Activated CD4-positive, alpha-beta T cell treated with anti-CD3 and anti-CD28 coated beads for 24 hours (primary cell): ENCODE measurements at places on chromosomes 1 and 21.

GRCh38 chr1:197081117-197081753 lies 14.2 kb upstream of the F13B start:
- DNase-seq: no peak

- DNase-seq: no peak
These were observed 1326.5 kb upstream of the B3GALT2 start for GRCh38 chr1:194512957-194513356.

GRCh38 chr1:206035027-206035426 lies 11.3 kb upstream of the CTSE start:
- DNase-seq: no peak

- no peak for DNase-seq
These were observed 188.3 kb upstream of the GREM2 start for GRCh38 chr1:240800291-240800690.

GRCh38 chr21:41396558-41397075 lies 29.4 kb upstream of the MX1 start:
- no peak for DNase-seq

DNA sequence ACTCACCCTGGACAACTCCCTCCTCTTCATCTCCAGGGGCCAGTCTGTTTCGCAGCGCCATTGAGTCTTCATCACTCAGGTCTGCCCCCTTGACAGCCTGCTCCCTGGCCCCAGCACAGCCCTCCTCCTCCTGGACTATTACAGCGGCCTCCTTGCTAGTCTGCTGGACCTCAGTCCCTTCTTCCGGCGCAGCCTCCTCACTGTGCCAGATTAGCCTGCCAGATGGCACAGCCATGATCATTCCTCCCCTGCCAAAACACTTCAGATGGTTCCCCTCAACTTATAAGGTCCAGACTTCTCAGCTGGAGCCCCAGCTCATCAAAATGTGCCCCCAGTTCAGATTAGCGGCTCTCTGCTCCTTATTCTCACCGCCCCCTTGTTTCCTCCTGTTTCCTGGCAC lies 7.0 kb upstream of the CELSR2 start:
- DNase-seq: no peak

DNA sequence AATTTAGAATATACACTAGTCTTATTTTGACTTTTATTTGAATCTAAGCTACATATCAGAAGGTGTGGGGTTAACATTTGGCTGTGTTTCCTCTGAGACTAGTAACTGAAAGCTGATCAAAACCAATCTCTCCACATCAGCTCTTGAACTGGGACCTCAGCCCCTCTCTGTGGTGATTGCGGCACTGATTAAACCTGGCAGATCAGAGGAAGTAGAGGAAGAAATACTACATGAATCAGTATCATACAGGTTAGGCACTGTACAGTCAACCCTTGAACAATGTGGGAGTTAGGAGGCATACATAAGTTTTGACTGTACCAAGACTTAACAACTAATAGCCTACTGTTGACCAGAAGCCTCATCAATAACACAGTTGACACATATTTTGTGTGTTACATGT lies 122.5 kb upstream of the C1orf87 start:
- DNase-seq: no peak

DNA sequence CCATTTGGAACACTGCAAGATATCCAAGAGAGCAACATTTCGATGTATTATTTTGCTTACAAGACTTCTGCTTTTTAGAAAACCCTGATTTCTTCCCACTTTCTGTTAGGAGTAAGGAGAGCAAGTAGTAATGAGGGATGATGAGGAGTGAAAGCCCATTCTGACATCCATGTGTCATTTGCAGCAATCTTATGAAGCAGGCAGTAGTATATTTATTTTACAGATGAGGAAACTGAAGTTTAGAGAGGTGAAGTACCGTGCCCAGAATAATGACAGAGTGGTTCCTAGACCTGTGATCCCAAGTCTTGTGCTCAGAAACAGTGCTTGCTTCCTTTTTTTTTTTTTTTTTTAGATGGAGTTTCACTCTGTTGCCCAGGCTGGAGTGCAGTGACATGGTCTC lies 7.1 kb upstream of the ZSCAN20 start:
- no peak for DNase-seq

GRCh38 chr1:918353-918752 lies 5.4 kb upstream of the SAMD11 start:
- DNase-seq: no peak

DNA sequence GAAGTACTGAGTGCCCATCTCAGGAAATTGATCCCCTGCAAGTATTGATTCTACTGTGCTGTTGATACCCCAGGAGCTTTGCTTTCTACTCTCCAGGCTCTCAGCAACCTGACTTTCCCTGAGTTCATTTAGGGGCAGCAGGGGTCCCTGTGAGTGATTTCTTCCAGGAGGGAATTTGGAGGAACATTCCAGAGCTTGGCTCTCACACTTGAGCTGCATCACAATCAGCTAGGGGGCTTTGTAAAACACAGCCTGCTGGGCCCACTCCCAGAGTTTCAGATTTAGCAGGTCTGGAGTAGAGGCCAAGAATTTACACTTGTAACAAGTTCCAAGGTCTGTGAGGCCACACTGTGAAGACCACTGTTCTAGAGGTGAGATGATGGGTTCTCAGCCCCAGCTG lies 16.1 kb upstream of the ACTL8 start:
- no peak for DNase-seq

GRCh38 chr1:1171161-1171545 lies 2.5 kb upstream of the TTLL10 start:
- DNase-seq: no peak

DNA sequence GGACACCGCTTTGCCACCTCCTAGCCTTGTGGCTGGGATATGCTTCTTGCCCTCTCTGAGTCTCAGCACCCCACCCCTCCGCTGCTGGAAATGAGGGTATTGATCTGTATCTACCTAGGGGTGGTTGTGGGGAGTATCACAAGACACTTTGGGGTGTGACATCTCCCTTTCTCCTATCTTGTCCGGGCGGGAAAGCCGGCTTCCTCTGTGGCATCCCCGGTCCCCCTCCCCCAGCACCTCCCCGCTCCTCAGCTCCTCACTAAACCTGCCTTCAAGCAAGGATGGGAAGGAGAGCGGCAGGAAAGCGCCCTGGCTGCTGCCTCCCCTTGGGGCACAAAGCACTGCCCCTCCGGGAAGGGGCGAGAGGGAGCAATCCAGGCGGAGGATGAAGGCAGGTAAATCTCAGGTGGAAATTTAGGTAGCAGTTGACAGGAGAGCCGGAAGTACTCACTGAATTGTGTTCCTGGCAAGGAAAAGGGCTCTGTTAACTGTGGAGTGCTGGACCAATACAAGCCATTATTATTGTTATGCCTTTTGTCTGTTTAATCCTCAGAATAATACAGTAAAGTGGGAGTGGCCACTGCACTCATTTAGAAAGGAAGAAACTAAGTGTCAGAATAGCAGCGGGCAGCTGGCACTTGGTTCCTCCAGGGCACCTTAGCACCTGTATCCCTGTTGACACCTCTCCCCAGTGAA lies 49.0 kb upstream of the LRP8 start:
- no peak for DNase-seq

DNA sequence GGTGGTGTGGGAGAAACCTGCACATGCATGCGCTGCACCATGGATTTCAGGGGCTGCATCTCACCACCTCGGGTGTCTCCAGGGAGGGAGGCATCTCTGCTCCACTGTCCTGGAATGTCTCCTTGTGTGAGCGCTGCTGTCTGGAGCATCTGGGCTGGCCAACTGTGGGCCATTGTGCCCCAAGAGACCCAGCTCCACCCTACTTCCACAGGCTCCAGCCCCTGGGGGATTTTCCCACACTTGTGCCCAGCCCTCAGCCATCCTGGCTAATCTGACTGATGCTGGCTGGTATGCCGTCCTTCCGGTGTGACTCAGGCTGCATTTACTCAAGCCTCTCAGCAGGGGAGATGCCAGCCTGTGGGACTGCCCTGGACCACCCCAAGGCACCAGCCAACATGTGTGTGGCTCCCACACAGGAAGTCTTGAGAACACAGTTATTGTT lies 62.0 kb downstream of the TRIM11 start:
- DNase-seq: no peak

DNA sequence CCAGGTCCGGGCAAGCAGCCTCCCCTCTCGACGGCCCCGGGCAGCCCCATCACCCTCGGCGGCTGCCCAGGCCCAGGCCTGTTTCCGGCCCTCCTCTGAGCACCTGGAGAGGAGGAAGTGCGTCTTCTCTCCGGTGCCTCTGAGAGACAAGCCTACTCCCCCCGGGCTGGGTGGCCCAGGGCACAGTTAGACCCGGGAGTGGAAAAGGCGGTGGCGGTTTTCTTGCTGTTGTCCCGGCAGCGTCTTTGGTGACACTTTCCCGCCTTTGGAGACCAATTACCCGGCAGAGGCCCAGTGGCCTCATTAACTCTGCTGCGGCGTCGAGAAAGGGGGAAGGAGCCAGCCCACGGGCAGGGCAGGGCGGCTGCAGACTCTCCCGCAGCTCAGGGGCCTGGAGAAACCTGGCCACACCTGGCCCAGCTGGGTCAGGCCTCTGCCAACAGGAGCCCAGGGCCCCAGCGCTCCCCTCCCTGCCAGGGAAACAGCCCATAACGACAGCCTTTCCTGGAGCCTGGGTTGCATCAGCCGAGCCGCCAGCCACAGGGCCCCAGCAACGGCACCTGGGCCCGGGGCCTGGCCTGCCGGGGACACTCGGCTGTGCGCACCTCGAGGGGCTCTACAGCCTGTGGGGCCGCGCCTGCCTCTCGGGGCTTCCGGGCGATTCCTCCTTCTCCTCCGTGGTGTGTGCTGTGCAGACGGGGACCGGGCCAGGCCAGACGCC lies 28.4 kb upstream of the C1orf159 start:
- peak; percentile 36 for DNase-seq

DNA sequence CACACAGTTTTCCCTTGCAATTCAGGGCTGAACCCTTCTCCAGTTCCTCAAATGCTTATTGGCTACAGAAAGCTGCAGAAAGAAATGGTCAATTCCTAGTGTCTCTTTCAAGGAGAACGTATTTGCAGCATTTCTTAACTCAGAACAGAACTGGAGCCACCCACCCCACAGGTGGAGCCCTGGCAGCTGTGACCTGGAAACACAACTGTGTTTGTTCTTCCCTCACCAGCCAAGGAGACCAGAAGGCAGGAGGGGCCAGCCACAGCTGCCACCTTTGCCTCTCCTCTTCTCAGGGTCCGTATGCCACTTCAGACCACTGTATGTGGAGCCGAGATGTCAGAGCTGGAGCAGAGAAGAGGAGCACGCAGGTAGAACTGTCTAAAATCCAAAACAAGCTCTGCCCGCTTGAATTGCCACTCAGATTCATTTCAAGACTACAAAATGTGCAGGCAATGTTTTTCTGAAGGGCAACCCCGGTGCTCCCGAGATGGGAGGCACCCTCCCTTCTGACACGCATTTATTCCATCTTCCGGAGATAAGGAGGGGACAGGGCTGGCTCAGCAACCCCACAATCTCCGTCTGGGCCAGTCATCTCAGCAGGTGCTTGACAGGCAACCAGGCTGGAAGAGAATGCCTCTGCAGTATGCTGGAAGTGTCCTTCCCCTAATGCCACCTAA lies 16.7 kb downstream of the CD247 start:
- DNase-seq: no peak

DNA sequence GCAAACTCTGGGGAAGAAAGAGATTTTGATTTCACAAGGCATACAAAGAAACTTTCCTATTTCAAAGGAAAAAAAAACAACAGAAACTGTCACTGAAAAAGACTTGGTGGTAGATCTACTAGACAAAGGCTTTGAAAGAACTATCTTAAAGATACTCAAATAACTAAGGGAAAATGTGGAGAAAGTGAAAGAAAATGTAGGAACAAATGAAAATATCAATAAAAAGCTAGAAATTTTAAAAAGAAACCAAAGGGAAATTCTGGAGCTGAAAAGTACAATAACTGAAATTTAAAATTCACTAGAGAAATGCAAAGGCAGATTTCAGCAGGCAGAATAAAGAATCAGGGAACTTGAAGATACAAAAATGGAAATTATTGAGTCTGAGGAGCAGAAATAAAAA lies 6.2 kb downstream of the COL6A2 start:
- DNase-seq: no peak

DNA sequence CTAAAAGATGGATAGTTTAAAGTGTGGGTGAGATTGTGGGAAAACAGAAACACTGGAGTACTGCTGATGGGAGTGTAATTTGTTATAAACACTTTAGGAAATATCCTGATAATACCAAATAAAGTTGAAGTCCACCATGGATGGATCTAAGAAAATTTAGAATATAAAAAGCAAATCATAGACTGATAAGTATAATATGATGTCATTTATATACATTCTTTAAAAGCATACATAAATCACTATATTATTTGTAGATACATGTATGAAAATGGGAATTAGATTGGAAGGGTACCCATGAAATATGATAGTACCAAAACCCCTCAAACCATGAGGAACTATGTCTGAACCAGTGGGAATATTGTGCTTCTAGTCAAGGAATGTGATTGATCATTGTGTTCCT lies 7.9 kb downstream of the ZMPSTE24 start:
- DNase-seq: no peak

DNA sequence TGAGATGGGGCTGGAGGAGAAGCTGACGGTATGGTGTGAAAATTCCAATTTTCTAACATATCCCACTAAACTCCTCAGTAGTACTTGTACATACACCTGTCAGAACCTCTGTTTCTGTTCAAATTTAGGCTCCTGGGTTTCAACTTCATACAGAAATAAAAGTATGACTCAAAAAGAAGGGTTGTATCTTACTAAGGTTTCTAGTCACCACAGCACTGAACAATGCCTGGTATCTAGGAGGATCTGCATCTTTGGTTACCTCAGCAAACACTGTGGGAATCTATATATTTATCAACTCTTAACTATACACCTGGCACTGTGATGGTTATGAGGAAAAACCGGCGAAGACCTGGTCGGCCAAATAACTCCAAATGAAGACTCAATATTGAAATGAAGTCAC lies 13.8 kb downstream of the RBM34 start:
- no peak for DNase-seq

DNA sequence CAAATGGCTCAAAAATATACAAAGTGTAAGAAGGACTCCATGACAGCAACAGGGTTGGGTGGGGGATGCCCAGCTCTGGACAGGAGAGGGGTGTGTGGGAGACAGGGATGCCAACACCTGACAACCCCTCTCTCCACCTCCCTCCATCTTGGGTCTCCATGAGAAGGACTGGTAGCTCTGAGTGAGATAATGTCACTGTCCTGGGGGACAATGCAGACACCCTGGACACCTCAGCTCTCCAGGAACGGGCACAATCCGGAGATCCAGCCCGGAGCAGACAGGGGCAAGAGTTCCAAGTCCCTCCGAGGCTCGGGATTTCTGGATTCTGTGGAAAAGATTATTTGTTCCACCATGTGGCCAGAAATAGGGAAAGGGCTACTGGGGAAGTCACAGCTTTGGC lies 122.5 kb downstream of the GLIS1 start:
- no peak for DNase-seq

DNA sequence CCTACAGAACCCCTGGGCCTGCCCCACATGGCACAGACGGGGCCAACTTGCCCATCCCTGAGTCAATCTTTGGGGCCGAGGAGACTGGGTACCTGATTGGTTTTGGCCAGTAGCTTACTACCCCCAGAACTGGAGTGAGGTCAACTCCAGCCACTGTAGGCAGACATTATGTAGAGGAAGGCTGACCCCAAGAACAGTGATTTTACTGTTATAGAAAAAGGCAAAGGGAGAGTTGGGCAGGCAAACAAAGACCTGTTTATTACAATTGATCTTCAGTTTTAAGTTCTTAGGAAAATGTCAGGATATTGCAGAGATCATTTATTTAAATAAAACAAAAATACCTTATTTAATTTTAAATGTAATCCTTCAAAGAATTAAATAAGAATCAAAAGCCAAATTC lies 653.8 kb downstream of the NPHP4 start:
- no peak for DNase-seq
